Effector CD4-positive, alpha-beta T cell (primary cell): ENCODE measurements at places on chromosomes 4 and X.

DNA sequence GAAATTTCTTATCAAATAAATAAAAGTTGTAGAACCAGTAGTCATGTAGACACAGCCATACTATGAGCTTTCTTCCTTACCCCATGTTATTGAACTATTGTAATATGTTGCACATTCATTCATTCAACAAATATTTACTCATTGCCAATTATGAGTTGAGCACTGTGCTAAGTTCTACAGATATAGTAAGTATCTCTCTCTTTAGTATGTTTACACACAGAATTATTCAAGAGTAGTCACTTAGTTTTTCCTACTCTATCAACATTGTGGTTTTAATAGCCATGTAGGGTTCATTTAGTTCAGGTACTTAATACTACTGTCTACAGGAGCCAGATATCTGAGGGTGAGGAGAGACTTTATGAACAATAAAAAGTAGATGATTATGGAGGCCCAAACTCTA is 86.2 kb downstream of the TEX13A start:
- DNase-seq = no peak

- DNase-seq = no peak
Observed at GRCh38 chr4:31246856-31247255, 526.7 kb downstream of the PCDH7 start.

DNA sequence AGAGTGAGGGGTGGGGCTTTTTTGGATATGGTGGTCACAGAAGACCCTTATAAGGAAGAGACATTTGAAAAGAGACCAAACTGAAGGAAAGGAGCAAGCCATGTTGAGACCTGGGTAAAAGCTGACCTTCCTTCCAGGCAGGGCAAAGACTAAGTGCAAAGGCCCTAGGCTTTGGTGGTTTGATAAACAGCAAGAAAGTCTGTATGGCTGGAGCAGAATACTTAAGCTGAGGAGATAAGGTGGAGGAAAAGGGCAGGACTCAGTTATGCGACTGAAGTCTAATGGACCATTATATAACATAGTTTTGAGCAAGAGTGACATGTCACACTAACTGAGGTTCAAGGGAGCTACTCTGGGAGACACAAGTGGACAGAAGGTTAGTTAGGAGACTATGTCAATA is 20.0 kb downstream of the SH3RF1 start:
- no peak for DNase-seq

- DNase-seq = no peak
Observed at GRCh38 chrX:79266702-79267101, 100.4 kb downstream of the ITM2A start.

DNA sequence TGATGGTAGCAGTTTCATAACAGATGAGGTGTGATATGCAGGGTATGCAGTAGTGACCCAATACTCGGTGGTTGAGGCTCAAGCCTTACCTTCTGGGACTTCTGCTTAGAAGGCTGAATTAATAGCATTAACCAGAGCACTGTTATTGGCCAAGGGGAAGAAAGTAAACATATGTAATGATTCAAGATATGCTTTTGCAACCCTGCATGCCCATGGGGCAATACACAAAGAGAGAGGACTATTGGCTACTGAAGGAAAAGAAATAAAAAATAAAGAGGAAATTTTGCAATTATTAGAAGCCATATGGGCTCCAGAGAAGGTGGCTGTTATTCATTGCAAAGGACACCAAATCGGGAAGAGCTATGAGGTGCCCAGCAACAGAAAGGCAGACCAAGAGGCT is 8.7 kb downstream of the GAGE10 start:
- no peak for DNase-seq

DNA sequence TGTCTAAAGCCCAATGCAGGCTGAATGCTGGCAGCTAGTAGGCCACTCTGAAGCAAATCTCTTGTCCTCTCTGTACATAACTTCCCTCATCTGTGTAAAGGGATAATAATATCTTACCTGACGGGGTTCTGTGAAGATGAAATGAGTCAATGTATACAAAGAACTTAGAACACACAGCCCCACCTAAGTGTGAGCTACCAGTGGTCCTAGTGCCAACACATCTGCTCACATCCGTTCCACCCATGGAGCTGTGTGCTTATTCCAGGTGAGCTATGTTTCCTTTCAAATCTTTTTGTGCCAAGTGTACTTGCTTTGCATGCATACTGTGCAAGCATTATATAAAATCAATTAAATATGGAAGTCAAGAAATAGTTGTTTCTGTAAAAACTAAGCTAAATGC is 116.4 kb downstream of the TSPAN5 start:
- no peak for DNase-seq

- no peak for DNase-seq
Observed at GRCh38 chr4:83221897-83222441, 62.6 kb downstream of the COQ2 start.

GRCh38 chrX:43718956-43719355 is 62.9 kb downstream of the MAOA start:
- DNase-seq = no peak

DNA sequence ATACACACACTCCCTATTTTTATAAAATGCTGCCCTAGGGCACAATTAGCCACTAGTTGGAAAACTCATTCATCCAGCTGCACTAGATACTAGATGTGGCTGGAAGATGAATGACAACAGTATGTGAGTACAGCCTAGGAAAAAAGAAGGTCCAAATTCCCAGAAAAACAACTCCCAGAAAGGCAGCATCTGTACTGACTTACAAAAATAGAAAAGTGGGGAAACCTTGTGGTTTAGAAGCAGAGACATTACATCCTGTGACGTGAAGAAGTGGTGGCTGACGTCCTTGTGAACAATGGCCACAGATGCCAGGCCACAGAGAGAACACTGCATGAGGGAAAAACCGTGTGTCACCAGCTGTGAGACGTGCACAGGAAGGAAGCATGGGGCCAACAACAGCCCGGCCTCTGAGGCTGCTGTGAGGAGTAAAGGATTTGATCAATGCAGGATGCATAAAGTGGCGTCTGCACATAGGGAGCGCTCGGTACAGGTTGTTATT is 81.2 kb downstream of the SPRY1 start:
- DNase-seq = peak; percentile 15

DNA sequence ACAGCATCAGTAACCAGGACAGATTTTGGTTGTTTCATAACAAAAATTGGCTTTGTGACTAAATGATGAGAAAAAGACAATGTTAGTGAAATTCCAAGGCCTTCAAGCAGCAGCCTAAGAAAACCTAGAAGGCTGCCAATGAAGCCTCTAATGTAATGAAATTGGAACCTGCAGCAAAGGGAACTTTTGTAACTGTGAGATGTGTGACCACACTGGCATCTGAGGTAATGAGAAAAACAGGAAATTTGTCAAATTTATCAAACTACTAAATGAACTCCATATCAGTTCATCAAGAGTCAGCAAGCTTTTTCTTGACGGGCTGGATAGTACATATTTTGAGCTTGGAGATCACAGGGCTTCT is 30.4 kb upstream of the EMCN start:
- no peak for DNase-seq

DNA sequence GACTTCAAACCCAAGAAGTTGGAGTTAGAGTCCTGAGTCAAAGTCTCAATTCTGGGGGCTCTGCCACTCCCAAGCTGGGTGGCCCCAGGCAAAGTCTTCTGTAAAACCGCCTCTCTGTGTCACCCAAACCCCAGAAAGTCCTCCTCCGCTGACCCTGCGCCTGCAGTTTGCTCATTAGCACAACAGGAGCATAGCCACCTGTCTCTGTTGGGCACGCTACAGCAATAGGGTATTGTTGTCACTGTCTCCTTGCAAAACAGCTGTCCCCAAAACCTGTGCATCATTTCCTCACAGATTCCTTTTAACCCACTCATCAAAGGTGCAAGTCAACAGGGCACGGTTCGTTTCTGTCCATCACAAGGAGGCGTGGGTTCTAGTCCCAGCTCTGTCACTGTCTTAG is 8.0 kb upstream of the DGAT2L6 start:
- DNase-seq = no peak
